Psoas muscle (tissue), 8 donors: ENCODE measurements at places on chromosomes 16 and 17. TPM values are rescaled to one million over a fixed set of nuclear protein-coding genes. Genes with fewer than 3 reads are reported as not detected.

GRCh38 chr17:28569446-28569845 is 1.9 kb downstream of the PIGS start:
- DNase-seq, result no peak

BORCS6 gene
- 9.7 TPM for total RNA-seq

- peak; percentile 49 for DNase-seq
Measured at GRCh38 chr17:9072696-9073339, 51.5 kb downstream of the NTN1 start.

- DNase-seq, result no peak
Measured at GRCh38 chr16:1916640-1916990, 1.6 kb downstream of the HS3ST6 start.

TMEM114 gene
- not detected for total RNA-seq

DNA sequence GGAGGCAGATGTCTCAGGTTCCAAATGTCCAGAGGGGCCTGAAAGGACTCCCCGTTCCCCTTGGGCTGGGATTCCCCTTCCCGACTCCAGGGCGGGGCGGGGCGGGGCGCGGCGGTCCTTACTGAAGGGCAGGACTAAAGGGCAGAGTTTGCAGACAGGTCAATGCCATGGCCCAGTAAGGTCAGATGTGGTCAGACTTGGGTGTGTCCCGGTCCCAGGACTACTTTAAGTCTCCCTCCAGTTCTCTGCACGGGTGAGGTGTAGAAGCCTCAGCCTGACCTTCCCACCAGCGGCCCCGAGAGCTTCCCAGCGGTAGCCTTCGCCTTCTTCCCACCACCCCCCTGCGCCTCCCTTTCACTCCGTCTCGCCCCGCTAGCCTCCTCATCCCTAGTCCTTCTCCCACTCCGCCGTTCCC is 532 bp downstream of the KDM6B start:
- DNase-seq, result peak; percentile 81

KRTAP4-4 gene
- total RNA-seq, result not detected

DNA sequence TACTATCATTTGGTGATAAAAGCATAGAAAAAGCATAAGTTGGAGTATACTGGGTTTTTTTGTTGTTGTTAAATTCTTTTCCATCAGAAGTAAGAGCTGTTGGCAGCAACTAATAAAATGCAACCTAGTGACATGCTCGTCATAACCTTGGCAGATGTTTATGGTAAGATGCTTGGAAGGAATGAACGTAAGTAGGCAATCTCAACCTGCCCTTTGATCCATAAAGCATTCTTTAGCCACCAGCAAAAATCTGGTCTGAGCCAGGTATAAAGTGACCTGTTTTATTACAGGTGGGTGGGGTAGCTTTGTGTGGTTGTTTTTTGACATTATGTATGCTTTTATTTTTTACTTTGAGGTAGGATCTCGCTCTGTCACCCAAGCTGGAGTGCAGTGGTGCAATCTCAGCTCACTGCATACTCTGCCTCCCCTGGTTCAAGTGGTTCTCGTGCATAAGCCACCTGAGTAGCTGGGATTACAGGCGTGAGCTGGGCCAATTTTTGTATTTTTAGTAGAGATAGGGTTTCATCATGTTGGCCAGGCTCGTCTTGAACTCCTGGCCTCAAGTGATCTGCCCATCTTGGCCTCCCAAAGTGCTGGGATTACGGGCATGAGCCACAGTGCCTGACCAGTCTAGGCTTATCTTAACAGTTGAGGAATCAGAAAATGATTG is 22.0 kb downstream of the WSB1 start:
- DNase-seq, result no peak

UTS2R gene
- 1.3 TPM for total RNA-seq

SCGB1C2 gene
- not detected for total RNA-seq

BFAR gene
- 53.6 TPM for total RNA-seq

- no peak for DNase-seq
Measured at GRCh38 chr17:75225016-75225415, 19.5 kb downstream of the NUP85 start.

TPSB2 gene
- total RNA-seq, result 3.3 TPM

DNA sequence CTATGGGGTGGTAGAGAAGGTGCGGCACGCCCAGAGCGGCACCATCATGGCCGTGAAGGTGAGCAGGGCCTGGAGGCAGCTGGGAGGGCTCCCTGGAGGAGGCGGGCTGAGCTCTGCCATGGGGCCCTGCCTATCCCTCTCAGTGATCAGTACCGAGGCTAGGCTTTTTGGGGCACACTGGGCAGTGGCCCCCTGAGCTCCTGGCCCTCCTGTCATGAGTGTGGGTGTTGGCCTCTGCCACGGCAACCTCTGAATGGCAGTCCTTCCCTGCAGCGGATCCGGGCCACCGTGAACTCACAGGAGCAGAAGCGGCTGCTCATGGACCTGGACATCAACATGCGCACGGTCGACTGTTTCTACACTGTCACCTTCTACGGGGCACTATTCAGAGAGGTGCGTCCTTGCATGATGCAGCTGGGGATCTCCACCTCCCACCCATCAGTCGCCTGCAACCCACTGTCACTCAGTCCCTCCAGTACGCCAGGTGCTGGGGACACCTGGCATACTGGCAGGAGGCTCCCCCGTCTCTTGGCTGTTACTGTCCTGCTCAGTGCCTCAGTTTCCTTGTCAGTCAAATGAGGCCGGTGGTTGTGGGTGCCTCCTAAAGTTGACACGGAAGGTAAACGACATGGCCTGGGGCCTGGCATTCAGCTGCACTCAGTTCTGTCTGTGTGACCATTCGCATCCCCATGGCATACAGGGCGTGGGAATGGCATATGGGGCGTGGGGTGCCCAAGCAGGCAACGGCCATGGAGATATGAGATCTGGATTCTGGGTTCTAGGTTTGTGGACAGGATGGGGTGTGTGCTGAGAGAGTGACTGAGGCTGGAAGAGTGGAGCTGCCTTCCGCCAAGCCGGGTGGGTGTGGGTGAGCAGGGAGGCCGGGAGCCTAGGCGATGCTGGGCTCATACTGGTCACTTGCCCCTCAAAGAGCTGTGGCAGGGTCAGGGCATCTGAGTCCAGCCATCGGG is 16.4 kb downstream of the MAP2K3 start:
- DNase-seq, result no peak

- no peak for DNase-seq
Measured at GRCh38 chr17:60522889-60523626, 3.0 kb downstream of the APPBP2 start.

KRTAP4-3 gene
- total RNA-seq, result not detected

GRCh38 chr16:57871456-57871855 is 69.2 kb upstream of the KIFC3 start:
- DNase-seq, result no peak

GRCh38 chr16:72932677-72933335 is 115.1 kb downstream of the ZFHX3 start:
- no peak for DNase-seq

- no peak for DNase-seq
Measured at GRCh38 chr16:75296606-75297005, 45.2 kb upstream of the BCAR1 start.

DNA sequence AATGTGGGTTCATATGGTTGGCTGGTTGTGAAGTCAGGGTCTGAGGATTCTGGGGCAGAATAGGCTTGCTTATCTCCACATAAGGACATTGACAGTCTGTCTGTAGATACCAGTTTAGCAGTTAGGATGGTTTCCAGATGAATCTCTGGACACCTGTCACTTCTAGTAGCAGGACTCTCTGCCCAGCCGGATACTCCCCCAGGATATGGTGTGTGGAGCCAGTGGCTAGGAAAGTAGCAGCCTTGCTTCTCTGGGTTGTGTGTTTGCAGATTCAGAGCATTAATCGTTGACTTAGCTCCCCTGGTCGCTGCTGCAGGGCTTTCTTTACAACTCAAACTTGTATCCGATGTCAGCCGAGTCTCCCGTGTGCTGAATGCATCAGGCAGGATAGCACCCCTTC is 45.2 kb downstream of the CLEC16A start:
- DNase-seq, result no peak

PPP1R1B gene
- 0.23 TPM for total RNA-seq

DNA sequence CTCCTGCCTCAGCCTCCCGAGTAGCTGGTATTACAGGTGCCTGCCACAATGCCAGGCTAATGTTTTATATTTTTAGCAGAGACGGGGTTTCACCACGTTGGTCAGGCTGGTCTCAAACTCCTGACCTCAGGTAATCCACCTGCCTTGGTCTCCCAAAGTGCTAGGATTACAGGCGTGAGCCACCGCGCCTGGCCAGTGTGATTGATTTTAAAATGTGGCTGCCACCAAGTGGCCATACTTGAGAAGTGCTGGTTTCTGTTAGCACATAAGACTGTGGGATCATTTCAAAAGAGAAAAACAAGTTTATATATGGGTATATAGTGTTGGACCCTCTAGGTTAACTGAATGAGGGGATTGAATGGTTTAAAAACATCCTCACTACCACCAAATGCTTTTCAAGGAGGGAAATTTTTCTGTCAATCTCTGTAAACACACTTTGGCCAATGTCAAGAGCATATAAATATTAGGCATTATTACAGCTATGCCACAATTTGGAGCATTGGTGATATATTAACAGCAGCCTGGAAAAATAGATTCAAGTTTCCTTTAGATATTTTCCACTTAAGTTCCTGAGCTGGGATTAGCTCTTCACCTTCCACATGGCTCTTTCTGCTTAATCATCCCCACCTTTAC is 13.5 kb upstream of the DHRS13 start:
- DNase-seq, result no peak

SLFN14 gene
- not detected for total RNA-seq

HBQ1 gene
- total RNA-seq, result not detected

DNA sequence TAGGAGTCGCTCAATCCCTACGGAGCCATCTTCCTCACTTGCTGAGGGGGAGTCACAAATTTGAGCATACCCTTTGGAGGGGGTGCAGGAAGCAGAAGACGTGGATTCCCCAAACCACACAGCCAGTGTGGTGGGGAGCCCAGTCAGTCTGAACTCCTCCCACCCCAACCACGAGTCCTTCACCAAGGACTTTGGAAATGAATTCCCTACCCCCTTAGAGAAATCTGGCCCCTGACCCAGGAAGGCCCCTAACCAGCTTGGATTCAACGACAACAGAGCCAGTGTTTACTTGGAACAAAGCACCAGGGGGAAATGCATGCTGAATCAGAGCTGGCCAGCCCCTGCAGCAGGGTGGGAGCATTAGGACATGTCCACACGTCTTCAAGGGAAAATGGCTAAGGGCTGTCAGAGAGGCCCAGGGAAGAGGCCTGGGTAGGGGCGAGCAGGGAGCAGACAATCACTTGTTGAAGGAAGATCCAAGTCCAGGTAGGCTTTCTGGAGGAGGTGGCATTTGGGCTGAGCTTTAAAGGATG is 5.5 kb upstream of the TMEM92 start:
- DNase-seq, result no peak

FZD2 gene
- total RNA-seq, result 0.28 TPM

CA5A gene
- total RNA-seq, result 0.12 TPM

CACNA1H gene
- total RNA-seq, result 2.6 TPM

DNA sequence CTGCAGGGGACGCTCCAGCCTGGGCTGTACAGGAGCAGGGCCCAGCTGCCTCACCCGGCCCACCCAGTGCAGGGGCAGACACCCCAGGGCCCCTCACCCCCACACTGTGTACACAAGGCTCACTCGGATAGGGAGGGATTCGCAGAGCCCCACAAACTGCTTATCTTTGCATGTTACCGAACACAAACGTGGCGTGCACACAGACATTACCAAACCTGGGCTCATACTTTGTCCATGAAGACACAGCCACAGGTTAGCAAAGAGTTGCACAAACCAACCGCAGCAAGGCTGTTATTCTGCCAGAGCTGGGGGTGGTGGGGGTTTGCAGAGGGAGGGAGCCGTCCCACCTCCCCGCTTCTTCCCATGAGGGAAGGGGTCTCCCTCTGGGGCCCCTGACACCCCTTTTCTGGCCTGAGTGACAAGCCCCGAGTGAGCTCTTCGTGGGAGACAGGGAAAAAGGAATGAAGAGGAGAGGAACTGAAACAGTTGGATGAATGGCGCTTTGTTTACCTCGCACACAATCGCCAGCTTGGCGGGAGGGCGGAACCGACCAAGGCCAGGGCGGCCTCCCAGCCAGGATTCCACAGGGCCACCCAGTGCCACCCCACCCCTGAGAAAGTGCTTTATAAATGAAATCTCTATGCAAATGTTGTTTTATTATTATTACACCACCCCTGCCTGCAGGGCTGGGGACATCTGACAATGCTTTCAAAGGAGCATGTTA is 434 bp upstream of the CPSF4L start:
- no peak for DNase-seq

DNA sequence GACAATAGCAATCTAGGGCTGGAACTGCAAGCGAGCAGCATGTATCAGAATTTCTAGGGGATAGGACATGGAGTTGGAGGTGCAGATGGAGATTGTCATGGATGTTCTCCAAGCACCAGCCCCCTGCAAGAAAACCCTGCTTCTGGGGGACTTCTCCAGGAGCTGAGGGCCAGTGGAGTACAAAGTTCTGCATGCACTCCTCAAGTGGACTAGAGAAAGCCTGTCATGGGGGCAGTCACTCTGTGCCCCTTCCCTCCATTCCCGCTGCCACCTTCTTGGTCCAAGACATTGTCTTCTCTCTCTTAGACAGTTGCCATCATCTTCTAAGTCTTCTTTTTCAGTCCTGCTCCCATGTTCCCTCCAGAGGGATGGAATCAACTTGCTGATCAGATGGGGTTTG is 87.9 kb downstream of the AIPL1 start:
- no peak for DNase-seq

DNA sequence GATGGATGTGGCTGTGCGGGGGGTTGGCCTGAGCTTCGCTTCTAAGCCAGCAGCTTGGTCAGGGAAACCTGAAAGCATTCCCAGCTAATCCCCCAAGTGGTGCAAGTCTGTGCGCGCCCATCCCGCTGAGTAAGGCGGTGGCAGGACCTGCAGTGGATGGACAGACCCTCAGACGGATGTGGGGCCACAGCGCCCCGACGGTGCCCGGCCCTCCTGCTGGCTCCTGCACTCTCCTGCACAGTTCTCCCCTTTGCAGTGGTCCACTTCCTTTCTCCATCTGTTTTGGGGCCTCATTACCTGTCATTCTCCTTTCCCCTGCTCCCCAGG is 2.3 kb downstream of the ATP2A1 start:
- no peak for DNase-seq

GPRC5C gene
- 114 TPM for total RNA-seq

PLA2G10 gene
- not detected for total RNA-seq

DNA sequence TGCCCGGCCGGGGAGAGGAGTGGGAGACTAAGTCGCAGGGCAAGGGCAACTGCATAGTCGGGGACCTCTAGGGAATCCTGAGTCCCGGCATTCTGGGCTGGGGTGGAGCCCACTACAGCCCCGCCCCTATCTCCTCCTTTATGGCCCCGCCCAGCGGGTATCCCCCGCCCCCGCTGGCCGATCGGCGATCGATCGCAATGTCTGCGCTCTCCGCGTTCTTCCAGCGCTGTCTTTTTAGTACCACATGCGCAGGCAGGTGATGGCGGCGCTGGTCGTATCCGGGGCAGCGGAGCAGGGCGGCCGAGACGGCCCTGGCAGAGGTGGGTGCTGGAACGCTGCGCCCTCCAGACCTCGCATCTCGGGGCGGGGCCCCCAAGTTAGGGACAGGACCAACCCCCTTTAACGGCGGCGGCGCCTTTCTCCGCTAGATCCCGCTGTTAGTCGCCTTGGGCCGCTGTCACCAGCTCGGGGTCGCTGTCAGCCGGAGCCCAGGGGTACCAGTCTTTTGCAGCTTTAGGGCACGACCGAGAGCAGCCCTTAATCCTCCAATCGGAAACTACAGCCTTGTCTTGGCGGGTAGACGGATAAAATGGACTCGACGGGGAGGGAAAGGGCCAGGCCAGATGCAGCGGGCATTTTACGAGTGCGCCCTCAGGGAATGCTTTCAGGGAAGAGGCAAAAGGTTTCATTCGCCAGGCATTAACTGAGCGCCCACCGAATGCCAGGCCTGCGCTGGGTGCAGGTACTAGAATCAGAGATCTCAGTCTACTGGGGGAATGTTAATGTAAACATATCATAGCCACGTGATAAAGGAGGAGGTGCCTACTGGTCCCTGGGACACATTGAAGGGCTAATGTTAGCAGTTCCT is at the start of gene DPH1:
Gene DPH1, plus strand, starts transcription at position 243 of the 868 bp plus-strand sequence. Its CDS starts 17 bp downstream, at position 260.
- peak; percentile 92 for DNase-seq
